ENCODE measurements at places on chromosomes 1 and 21. TPM values are rescaled to one million over a fixed set of nuclear protein-coding genes. Genes with fewer than 3 reads are reported as not detected.

Gene ALX3
- not detected for total RNA-seq

Gene NCF2
- 6.7 TPM for total RNA-seq

Gene NFASC
- total RNA-seq: 10.5 TPM

Gene PTPN7
- 0.51 TPM for total RNA-seq

Gene FAM167B
- total RNA-seq: 10.5 TPM

Gene AMY2B
- 15.1 TPM for total RNA-seq

Gene CLCNKB
- total RNA-seq: 2.2 TPM

All from Right ventricle myocardium inferior (tissue), 1 donor.